Substantia nigra (tissue), 51 donors: ENCODE measurements at places on chromosomes 13 and 19.

GRCh38 chr13:98233127-98233526, 56.1 kb upstream of the RNF113B start:
- no peak for DNase-seq

DNA sequence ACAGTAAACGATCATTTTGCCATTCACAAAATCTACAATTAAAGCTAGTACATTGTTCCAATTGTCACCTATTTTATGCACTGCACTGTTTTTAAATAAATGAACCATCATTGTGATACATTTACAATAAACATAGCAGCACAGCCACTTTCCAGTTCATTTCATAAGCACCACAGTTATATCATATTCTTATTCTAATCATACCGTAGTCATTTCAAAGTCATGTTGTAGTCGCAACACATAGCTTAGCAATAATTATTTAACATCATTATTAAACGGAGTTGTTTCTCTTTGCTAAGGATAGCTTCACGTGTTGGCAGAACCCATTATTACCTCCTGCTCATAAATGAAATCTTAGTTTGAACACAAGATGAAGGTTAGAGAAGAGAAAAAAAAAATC, 2.2 kb upstream of the PCDH9 start:
- DNase-seq: no peak

DNA sequence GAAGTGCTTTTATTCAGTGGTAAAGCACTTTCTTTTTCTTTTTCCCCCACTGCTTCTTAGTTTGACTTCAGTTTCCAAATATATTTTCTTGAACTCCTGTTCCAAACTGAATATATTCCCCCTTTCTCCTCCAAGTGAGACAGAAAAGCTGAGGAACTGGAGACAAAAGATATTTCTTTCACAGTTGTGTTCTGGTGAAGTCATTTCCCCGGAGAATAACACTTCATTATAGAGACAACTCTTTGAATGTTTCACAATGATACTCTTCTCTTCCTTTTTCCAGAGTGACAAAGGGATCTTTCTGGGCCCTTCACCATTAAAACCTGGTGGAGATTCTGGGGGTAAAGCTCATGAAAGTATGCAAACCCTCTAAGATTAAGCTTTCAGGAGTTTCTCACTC, 860.8 kb upstream of the SLITRK5 start:
- no peak for DNase-seq

DNA sequence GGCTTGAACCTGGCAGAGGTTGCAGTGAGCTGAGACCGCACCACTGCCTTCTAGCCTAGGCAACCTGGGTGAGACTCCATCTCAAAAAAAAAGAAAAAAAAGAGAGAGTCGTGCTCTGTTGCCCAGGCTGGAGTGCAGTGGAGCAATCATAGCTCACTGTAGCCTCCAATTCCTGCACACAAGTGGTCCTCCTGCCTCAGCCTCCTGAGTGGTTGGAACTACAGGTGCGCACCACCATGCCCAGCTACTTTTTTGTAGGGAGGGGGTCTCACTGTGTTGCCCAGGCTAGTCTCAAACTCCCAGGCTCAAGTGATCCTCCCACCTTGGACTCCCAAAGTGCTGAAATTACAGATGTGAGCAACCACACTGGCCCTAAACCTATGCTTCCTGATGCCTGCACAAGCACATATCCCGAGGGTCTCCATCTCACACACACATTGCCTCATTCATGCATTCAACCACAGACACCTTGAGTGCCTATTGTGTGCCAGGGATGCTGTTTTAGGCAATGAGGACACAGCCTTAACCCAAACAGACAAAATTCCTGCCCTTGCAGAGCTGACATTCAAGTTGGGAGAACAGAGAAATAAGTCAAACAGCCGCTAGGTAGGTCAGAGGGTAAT, 2.2 kb downstream of the ANGPTL6 start:
- no peak for DNase-seq

GRCh38 chr19:33063356-33063752, 1.3 kb downstream of the RHPN2 start:
- peak; percentile 25 for DNase-seq

DNA sequence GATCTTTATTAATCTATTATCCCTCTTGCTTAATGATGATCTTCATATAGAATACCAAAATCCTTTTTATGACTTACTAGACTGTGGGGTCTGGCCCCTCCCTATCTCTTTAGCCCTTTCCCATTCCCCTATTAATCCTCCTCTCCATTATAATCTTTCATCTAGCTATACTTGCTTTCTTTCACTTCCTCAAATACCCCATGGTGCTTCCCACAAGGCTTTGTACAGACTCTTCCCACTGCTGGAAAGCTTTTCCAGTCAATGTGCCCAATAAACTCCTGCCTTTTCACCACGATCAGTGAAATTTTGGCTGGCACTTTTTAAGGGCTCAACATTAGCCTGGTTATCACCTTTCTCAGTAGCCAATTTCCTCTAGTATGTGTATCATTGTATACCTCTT, 3.2 kb upstream of the EBPL start:
- no peak for DNase-seq

- peak; percentile 59 for DNase-seq
Measured at GRCh38 chr13:110644892-110645521, 29.7 kb downstream of the NAXD start.

DNA sequence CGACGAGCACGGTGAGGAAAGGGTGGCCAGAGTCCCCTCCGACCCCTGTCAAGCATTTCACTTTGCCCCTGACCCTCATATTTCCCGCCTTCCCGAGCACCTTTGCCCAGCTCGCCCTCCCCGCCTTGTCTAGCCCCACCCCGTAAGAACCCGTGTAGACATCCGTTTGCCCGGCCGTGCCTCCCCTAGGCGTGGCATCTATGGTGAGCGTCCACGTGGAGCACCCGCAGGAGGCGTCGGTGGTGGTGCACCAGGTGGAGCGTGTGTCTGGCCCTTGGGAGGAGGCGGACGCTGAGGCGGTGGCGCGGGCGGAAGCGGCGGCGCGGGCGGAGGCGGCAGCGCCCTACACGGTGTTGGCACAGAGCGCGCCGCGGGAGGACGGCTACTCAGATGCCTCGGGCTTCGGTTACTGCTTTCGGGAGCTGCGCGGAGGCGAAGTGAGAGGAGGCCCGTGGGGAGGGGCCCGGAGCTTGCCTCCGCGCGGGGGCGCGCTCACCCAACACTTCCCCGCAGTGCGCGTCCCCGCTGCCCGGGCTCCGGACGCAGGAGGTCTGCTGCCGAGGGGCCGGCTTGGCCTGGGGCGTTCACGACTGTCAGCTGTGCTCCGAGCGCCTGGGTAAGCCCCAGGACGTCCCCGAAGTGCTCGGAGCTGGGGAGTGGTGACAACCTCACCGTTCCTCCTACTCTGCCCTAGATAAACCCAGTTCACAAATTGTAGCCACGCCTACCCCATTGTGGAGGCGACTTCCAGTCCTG, 4.2 kb downstream of the LTBP4 start:
- no peak for DNase-seq

DNA sequence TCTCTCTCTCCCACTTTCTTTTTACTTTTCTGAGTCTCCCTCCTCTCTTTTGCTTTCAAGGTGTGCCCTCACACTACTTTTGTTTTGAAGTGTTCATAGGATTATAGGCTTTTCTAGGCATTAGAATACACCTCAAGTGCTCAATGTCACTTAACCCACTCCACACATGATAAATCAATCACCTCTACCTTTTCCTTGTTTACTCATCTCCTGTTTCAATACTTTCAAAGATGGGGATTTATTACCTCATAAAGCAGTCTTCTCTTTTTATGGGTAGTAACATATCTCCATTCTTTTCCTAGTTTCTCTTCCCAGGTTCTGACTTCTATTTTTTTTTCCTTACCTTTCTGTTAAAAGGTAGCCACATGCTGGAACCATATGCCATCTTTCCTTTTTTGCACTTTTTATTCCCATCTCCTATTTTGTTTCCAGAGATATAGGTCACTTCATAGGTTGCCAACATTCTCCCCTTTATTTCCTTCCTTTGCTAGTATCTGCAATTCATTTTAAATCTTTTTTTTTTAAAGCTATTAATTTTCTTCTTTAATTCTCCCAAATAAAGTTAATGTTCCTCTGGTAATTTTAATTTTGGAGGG, 137.6 kb upstream of the SLC10A2 start:
- no peak for DNase-seq

DNA sequence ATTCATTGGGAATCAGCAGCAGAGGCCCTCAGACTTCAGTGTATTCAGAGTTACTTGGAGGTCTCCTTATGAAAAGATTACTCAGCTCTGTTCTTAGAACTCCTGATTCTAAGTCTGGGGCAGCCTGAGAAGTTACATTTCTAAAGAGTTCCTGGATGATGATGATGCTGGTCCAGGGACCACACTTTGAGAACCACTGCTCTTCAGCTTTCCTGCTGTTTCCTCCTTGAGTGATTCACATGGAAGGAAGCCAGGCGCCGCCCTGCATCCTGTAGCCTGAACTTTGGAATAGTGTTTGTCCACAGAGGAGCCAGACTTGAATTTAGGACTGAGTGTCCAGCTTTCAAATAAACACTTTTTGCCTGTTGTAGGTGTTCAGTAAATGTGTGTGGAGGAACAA, 2.9 kb downstream of the CEBPG start:
- DNase-seq: peak; percentile 40

DNA sequence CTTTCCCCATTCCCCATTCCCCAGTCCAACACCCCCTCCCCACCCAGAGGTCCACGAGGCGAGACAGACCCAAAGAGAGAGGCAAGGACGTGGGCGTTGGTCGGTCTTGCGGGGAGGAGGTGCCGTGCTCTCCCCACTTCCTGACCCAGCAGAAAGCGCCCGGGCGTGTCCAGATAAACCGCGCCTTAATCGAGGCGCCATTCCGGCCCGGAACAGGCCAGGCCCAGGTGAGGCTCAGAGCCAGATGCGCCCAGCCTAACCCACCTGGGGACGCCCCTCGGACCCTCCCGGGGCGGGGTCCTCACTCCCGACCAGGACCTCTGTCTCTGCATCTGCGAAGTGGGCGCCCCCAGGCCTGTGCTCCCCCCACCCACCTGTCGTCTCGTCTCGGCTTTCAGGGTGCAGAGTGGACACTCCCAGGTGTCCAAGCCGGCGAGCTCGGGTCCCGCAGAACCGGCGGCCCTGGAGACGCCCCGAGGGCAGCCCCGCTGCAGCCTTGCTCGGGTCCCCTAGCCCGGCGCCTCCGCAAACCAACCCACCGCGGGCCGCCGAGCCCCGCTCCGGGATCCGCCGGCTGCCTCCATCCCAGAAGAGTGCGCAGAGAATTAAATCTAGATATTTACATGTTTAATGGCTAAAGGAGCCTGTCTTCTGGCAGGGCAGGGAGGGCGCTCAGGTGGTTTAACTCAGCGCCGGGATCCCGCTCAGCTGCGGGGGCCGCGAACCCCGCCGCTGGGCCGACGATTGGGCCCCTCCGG, 5.0 kb upstream of the ONECUT3 start:
- DNase-seq: no peak

GRCh38 chr13:19185086-19185864, 3.7 kb upstream of the TUBA3C start:
- no peak for DNase-seq

DNA sequence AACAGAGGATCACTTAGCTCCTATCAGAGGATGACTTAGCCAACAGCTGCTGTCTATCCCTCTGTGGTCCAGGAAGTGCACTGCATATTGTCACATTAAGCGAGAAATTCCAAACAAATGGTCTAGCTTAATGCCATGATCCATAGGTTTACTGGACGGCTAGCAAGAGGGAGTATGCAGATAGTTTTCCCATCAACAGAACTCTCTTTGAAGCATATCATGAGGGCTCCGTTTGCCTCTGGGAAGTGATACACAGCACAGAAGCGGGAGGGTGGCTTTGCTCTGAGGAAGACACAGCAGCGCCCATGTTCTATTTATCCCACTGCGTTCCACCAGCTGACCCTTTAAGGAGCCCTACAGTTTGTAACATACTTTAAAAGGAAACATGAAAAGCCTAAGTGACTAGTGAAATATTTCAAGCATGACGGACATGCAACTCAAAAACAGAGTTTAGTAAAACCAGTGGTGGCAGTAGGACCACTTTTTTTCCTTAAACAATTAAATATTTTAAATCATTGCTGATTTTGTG, 52.7 kb downstream of the COL4A1 start:
- DNase-seq: no peak

DNA sequence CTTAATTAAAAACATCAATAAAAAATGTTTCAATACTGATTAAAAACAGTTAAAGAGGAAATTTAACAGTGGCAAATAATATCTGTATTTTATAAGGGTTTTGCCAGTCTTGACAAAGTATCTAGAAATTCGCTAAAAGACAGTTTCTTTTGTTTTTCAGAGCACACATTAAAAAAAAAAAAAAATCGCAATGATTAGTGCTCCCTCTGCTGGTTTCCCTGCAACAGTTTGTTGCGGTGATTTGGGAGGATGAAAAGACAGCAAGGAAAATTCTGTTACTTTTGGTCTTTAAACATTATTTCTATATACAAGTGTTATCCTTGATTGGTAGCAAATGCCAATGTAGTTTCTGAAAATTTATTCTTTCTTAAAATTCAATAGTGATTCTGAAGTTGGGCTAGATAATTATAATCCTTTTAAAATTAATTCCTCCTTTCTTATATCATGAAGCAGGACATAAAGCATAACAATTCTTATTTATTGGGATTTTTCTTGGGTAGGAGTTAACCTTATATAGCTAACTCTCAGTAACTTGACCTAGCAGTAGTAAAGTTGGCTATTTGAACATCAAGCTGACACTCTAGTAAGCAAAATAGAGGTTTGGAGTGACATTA, 23.1 kb upstream of the SPRY2 start:
- no peak for DNase-seq

DNA sequence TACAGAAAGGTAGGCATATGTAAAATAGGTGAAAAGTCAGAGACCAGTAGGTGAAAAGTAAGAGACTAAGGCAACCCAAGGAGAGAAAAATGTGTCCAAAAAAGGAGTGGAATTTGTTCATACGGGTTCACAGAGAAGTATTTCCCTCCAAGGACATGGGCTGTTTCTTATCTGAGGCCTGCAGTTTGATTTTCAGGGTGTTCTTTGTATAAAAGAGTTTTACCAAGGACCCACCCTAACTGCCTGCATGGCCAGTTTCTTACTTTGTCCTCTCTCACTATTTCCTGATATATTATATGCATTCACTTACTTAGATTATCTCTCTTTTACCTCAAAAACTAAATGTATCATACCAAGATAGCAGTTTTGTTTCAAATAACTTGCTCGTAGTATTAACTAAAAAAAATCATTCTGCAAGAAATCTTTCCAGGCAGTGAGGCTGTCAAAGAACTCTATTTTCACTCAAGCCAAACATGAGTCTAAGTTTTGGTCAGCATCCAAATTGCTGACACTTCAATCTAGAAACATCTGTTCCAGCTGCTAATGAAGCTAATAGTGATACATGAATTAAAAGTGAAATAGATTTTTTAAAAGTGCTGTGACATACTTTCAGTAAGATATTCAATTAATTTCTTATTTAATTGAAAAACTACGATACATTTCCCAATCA, 141.4 kb upstream of the SGCG start:
- no peak for DNase-seq

DNA sequence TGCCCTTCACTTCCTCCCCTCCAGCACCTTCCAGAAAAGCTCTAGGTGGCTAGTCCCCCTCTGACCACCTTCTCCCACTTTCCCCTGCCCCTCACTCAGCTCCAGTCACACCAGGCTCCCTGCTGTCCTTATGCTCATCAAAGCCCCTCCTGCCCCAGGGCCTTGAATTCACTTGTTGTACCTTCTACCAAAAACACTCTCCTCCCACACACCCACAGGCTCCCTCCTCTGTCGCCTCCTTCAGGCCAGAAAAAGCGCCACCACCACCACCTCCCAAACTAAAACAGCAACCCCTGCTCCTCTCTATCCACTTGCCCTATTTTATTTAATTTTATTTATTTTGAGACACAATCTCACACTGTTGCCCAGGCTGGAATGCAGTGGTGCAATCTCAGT, 4.8 kb upstream of the CEACAM16 start:
- DNase-seq: no peak

- no peak for DNase-seq
Measured at GRCh38 chr19:44661904-44662303, 9.4 kb upstream of the CEACAM19 start.
